Nephron progenitor cell (in vitro differentiated cells): ENCODE measurements at places on chromosomes 16 and 17.

DNA sequence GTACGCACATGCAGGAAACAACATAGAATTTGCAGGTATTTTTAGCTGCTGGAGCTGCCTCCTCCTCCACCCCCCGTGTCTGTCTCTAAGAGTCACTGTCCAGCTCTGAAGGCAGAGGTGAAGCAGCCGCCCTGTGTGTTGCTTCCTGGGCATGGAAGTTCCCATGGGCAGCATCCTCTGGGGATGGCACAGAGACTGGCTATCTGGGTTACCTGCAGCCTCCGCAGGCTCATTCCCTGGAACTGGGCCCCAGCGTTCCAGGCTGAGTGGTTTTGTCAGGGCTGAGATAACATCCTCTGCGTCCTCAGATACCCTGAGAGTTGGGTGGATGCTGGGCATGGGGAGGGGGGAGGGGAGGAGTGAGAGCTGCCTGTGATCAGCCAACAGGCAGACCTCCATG, 41.5 kb upstream of the MRTFB start:
- no peak for DNase-seq

DNA sequence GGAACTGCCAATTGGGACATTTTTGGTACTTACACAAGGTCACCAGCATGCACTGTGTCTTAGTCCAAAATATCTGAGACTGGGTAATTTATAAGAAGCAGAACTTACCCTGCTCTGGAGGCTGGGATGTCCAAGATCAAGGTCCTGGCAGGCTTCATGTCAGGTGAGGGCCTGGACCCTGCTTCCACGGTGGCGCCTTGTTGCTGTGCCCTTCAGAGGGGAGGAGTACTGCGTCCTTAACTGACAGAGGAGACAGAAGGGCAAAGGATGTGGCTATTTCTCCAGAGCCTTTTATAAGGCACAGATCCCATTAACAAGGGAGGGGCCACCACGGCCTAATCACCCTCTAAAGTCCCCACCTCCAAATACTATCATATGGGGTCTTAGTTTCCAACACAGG, 178.9 kb downstream of the C16orf95 start:
- DNase-seq = no peak

- DNase-seq = no peak
These were observed 169.8 kb downstream of the PITPNC1 start for GRCh38 chr17:67546578-67547527.

GRCh38 chr17:58375811-58376210, 23.8 kb upstream of the SUPT4H1 start:
- DNase-seq = no peak
